ENCODE measurements at places on chromosomes 1 and 21.

GRCh38 chr1:203150511-203151297 lies 23.2 kb downstream of the ADORA1 start:
- DNase-seq = no peak

DNA sequence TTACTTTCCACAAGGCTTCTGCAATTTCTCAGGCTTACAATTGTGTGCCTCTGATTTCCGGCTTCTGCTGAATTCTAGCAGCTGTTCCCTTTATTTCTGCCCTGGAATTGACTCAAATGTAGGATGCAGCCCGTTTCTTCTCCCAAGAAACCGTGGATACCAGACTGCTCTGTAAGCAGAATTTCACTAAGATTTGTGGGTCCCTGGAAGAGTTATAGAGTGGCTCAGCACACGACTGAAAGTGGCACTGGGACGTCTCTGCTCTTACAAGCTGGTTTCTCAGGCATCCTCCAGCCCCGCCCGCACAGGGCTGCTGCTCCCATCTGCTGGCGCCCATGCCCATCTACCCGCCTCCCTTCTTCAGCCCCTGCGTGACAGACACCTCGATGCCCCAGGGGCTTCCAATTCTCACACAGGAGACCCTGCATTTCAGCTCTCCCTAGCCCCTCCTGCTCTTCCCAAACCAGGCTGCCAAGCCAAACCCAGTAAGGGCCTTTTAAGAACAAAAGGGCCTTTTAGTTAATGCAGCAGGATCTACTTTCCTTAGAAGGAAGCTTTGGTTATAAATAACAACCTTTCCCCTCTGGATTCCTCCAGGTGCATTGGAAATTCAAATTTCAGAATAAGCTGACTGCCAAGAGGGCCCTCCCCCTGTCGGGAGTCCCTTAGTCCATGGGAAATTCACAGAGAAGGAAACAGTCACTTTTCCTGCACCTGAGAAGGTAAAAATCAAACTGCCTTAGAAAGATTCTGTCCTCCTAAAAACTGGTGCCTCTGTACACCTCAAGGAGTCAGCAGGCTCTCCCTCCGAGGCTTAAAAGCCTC lies 45.4 kb upstream of the TENT5B start:
- DNase-seq = no peak

DNA sequence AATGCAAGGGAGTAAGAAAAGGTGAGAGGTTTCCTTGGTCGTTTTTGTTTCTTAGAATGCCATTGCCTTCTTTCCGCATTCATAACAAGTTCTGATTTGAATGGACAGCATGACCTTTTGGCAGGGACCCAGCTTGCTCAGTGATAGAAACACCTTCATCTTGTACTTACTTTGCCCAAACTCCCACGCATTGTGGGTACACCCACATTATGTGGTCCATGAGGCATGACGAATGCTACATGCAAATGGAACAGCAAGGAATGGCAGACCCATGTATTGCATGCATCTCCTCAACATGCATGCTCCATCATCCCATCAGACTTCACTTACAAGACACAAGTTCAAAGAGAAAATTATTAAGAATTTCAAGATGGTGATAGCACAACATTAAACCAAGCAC lies 102.8 kb downstream of the CDC7 start:
- DNase-seq = no peak

DNA sequence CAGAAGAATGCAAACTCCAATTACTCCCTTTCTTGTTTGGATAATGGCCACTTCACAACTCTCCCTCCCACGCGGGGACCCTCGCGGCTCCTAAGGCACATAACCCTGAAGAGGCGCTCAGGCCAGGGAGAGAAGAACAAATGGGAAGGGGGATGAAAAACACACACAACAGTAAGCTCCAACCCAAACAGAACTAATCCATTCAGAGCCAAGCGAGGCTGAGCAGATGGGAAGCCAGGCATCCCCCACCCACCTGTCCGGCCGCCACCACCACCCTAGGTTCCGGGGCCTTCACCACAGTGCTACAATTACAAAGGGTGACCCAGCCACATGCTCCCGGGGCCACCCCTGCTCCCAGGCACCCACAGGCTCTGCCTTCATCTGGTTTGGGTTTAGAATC lies 101.5 kb downstream of the MRPL37 start:
- DNase-seq = no peak

DNA sequence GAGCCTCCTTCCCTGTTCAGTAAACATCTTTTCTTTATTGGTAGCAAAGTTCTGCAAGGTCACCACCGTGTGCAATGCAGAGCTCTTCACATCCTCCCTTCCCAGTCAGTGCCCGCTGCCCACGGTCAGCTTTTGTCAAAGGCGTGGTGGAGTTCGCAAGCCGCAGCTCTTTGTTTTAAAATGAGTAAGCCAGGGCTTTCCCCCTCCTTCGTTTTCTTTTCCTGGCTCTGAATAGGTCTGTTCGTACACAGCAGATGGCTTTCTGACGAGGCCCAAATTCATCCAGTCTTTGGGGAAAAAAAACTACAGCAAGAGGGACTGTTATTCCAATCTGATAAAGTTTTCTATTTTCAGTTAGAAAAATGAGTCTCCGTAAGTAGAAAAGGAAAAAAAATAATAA lies 153.2 kb downstream of the LRIG2 start:
- DNase-seq = no peak

DNA sequence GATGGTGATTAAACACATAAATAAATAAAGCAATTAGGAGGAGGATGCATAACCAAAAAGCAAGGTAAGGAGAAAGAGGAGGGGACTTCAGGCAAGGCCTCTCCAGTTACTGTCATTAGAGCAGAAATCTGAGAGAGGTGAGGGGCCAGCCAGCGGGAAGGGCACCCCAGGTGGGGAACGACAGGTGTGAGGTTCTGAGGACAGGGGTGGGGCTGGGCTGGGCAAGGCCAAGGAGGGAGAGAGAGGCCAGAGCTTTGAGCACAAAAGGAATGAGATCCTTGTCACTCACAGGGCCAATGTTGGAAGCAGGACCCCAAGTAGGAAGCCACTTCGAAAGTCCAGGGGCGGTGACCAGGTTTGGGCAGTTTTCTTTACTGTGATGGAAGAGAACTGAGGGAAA lies 182.2 kb upstream of the RAB4A start:
- DNase-seq = no peak

DNA sequence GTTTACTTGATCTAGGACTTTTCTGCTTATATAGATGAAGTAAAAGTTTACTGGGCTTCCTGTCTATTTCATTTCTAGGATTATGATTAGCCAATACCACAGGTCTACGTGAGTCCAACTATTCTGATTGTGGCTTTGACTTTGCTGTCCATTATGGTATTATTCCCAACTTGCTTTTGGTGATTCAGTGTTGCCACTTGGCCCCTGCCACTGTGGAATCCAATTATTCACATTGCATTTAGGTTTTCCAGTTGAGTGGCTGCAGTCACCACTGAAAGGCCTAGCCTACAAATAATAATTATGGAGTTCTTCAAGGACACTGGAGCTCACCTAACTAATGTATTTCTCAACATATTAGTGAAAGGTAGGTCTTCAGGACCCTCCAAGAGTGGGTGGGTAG lies 574.3 kb upstream of the USP24 start:
- DNase-seq = no peak

GRCh38 chr21:41280115-41280919 lies 36.3 kb upstream of the FAM3B start:
- DNase-seq = no peak

DNA sequence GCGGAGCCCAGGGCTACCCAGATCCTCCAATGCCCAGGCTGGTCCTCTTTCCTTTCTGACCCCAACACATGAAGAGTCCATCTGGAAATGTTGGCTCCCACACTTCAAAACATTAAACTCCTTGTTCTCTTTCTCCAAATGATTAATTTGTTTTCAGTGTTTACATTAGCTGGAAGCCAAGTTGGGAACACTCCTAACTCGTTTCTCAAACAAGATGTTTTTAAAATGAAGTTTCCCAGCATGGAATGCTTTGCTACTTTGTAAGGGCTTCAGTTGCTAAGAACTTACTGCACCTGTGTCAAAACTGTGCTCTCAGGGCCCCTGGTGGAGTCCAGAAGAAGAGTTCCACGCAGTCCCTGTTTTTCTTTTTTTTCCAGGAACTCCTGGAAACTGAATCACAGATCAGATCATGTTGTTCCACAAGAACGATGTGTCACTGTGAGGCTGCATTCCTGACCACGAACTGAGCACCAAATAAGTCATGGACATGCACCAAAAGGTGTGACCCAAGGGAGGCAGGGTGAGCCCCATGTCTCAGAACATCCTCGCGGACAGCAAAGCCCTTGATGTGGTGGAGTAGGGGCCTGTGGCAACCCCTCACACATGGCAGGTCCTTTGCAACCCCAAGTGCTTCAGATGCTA lies 257.3 kb downstream of the KCNJ6 start:
- DNase-seq = no peak

GRCh38 chr1:20265250-20265649 lies 25.4 kb upstream of the VWA5B1 start:
- DNase-seq = no peak

DNA sequence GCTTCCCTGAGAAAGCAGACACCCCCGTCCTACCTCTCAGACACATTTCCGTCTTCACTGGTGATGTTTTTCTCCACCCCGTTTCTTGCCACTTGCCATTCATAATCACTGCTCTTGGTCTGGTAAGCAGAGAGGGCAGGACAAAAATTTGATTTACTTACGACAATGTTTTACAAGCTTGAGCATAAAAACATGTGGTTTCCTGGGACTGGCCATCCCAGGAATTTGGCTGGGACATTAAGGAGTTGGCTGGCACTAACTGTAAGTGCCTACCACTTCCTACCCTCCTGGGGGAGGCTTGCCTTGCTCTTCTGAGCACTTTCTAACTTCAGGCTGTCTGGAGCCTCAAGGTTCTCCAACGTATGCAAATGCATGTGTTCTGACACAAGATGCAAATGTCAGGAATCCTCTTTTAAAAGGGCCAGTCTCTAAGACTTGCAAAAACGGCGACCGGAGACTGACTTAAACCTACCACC lies 24.2 kb downstream of the ZBTB18 start:
- no peak for DNase-seq

DNA sequence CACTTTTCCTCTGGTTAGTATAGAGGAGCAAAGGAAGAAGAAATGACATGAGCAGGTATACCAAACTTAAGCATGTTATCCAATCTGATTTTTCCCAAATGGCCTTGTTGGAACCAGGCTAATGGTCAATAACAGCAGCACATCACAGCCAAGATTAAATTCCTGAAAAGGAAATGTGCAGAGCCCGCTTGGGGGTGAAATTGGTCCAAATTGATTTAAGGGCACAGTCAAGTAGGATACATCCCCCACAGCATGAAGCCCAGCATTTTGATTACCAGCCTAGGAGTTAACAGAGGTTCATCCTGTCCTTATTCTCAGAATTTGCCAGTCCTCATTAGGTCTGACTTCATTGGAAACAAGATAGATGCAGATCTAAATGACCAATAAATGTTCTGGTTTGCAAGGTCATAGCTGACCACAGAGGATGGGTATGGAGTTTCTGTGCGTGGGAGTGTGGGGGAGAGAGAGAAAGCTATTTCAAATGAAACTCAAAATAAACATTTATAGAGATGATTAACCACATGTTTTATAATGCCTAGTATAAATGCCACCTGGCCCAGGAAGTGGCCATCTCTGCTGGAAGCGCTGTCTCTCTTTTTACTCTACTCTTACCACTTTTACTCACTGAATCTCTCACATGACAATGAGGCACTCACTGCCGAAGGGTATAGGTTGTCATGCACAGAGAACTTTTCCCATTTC lies 38.7 kb downstream of the RGS5 start:
- no peak for DNase-seq

DNA sequence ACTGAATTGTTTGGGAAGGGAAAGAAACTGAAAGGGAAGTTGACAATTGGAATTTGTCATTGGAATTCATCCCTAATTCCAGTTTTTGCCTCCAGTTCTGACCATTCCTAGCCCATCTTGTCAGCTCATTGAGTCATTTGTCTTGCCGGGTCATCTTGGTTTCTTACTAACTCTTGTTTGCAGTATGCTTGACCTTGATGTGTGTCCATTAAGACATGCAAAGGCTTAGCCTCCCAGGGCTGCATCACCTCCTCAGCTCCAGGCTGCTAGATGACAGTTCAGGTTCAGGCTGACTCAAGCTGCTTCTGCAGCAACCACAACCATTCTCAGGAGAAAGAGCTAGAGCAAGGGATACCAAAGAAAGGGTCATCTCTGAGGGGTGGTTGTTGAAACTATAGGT lies 151.3 kb upstream of the PTGFR start:
- DNase-seq = no peak

DNA sequence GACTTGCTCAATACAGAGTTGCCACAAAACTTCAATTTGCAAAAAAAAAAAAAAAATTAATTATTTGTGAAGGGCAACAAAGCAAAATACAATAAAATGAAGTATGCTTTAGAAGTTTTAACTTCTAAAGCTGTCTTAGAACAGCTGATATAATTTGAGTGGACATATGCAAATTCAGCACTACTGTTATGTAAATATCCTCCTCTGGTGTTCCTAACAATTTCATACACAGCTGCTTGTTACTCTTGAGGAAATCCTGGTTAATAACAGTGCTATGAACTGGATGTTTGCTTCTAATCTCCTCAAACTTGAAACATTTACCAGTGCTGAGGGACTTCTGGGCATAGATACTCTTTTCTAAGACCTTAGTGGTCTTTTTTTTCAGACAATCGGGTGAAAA lies 69.6 kb upstream of the COL24A1 start:
- DNase-seq = no peak

DNA sequence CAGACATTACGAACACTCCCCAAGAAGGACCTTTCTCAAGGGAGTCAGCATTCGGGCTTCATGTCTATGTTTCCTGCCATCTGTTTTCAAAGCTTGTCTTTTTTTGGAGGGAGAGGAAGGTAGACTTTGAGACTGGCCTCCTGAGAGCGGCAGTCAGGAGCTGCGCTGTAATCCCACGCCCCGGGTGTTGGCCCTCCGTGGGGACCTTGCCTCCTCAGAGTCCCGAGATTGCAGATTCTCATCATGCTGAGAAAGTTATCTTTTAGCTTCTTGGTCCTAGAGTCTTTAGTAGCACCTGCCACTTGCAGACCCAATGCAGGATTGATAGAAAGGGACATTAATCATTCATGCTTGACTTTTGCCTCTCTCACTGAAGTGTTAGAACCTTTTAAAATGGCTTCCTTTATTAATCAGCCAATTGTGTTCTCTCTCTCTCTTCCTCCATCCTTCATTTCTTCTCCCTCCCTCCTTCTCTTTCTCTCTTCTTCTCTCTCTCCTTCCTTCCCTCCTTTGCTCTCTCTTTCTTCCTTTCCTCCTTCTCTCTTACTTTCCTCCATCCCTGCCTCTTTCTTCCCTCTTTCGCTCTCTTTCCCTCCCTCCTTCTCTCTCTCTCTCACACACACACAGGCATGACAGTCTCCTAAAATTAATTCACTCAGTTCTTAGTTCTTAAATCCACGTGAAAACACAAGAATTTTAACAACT lies 25.2 kb upstream of the GNPAT start:
- no peak for DNase-seq

Data from caudate nucleus (tissue), 63 donors.